ENCODE measurements at places on chromosomes 4 and X. TPM values are rescaled to one million over a fixed set of nuclear protein-coding genes. Genes with fewer than 3 reads are reported as not detected.

The CT45A1 gene
- not detected for total RNA-seq

DNA sequence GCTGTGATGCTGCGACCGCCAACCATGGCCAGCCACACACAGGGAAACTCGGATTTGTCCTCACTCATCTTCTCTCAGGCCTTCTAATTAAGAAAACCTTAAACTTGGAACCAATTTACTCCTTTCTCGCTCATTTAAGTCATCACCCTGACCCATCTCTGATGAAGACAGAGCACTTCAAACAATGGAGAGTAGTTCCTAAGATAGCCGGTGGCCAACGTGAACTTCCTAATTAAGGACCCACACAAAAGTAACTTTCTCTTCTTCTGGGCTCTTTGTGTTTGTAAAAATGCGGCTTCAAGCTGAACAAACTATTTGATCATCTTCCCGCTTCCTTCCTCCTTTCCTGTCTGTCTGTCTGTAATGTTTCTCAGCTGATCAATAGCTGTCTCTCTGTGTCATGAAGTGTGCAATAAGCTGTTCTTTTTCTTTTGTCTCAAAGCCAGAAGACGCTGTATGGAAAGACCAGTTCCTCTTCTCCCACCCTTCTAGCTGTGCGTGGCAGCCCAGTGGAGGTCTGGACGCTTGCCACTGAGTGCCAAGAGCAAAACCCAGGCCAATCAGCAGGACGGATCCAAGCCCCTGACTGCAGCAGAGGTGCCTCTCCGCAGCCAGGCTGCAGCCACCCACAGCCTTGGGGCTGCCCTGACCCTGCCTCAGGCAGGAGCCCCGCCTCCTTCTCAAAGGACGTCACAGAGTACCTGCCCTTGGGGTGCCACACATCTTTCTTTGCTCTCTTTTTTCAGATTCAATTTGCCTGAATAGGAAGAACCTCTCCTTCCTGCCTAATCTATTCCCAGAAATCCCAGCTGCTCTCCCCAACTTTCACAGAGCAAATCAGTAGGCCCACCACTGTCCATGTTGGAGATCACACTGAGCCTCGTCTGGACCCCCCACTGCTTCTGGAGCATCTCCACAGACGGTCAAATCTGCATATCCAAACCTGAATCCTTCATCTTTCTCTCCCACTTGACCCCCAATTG lies 59.3 kb downstream of the MAML3 start:
- DNase-seq, result peak; percentile 75

The BST1 gene
- total RNA-seq, result 0.91 TPM

DNA sequence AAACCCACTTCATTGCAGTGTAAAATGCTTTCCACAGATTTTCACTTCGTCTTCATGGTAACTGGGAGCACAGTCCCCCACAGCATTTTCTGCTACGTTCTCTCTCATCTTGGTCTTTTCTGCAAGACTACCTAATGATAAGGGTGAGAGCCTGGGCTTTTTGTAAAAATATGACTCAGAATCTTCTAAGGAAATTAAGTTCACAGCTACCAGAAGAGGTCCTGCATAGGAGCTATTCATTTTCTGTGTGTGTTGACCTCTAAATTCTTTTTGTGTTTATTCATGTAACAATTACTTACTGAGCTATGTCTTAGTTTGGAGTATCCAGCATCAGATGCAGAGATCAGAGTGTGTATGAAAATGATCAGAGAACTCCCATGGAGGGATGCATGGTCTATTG lies 192.2 kb downstream of the CPEB2 start:
- no peak for DNase-seq
